Esophagus squamous epithelium (tissue), 5 donors: ENCODE measurements at places on chromosomes 13 and 19.
A peak's percentile ranks its signal among the peaks of the same experiment; 100 is the strongest.

GRCh38 chr13:24274452-24275021, 34.8 kb upstream of the C1QTNF9 start:
- DNase-seq, result no peak

- DNase-seq, result no peak
Observed at GRCh38 chr13:77831866-77832265, 86.8 kb downstream of the EDNRB start.

DNA sequence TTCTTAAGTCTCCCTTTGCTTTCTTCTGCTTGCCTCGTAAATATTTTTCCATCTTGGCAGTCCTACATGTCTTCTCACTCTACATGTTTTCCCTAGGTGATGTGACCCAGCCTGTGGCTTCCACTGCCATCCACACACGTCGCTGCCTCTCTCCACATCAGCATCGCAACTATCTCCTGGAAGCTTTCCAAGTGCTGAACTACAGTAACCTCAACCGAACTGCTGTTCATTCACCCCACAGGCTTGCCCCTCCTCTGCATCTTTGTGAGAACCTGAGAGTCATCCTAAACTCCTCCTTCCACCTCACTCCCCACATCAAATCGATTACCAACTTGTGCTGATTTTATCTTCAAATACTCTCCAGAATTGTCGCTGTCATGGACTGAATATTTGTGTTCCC, 41.2 kb upstream of the USPL1 start:
- DNase-seq, result no peak

DNA sequence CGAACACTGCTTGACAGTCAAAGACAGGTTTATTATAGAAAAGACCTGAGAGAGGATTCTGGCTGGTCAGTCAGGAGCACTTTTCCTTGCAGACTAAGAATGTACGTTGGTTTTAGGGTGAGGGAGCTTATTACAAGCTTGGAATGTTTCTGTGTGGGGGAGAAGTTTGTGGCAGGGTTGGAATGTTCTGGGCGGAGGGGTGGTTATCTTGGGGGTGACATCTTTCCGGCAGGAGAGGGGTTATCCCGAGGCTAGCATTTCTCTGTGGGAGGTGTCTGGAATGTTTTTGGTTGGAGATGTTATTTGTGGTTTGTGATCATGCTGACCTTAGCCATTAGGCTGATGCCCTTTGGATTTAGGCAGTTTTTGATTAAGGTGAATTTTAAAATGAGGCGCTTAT, 61.8 kb downstream of the ZNF136 start:
- DNase-seq, result no peak

- no peak for DNase-seq
Observed at GRCh38 chr13:45915686-45916439, 64.3 kb upstream of the SIAH3 start.

GRCh38 chr19:16118489-16119033, 6.9 kb downstream of the RAB8A start:
- DNase-seq, result peak; percentile 35

- no peak for DNase-seq
Observed at GRCh38 chr13:66618702-66619101, 611.4 kb downstream of the PCDH9 start.

DNA sequence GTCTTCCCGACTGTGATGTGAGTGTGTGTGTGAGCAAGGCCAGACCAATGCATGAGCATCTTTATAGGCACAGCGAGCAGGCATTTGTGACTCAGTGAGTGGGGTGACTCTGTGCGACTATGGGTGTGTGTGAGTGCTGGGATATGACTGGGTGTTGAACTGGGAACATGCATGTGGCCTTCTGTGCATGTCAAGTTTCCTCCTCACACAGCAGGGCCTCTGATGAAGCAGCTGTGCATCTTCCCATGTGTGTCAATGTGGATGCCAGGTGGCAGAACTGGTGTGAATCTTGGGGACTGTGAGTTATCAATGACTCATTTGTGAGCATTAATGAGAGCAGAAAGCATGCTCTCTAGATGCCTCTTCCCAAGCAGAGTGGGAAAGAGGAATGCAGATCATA, 12.1 kb upstream of the LGALS14 start:
- no peak for DNase-seq

DNA sequence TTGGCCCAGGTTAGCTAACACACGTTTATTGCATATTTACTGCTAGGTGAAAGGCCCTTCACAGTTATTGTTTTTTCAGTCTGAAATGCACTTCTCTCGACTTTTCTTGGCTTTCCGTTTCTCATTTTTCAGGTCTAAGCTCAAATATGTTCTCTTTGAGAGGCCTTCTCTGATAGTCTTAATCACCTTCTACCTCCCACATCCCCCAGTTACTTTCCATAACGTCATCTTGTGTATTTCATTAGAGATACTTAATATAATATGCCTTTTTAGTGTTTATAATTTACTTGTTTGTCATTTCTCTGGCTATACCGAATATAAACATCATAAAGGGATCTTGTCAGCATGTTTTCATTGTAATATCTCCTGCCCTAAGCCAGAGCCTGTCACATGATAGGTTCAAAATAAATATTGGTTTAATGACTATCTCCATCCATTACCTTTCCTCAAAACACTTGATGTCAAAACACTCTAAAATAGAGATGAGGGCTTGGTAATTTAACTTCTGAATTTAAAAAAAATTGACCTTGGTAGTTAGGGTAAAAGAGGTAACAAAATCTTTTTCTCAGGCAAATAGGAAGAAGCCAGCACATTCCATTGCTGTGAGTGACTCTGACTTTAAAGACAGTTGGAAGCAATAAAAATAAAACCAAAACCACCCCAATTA, 168.6 kb upstream of the RFC3 start:
- no peak for DNase-seq

DNA sequence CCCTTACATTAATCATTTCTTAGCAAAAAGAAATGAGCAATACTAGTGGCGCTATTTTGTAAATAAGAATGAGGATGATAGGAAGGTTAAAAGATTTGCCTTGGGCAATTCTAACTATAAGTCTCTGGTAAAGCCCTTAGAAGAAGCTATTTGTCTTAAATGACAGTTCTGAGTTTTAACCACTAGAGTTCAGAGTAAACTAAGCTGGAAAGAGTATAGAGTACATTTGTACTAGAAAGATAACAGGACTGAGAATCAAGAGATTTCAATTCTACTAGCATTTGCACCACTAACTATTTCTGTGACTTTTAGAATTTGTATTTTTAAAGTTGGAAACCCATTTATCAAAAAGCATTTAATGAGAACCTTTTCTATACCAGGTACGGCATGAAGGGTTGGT, 750.3 kb downstream of the OLFM4 start:
- DNase-seq, result no peak

GRCh38 chr13:88526853-88527215, 855.7 kb downstream of the SLITRK5 start:
- DNase-seq, result no peak

DNA sequence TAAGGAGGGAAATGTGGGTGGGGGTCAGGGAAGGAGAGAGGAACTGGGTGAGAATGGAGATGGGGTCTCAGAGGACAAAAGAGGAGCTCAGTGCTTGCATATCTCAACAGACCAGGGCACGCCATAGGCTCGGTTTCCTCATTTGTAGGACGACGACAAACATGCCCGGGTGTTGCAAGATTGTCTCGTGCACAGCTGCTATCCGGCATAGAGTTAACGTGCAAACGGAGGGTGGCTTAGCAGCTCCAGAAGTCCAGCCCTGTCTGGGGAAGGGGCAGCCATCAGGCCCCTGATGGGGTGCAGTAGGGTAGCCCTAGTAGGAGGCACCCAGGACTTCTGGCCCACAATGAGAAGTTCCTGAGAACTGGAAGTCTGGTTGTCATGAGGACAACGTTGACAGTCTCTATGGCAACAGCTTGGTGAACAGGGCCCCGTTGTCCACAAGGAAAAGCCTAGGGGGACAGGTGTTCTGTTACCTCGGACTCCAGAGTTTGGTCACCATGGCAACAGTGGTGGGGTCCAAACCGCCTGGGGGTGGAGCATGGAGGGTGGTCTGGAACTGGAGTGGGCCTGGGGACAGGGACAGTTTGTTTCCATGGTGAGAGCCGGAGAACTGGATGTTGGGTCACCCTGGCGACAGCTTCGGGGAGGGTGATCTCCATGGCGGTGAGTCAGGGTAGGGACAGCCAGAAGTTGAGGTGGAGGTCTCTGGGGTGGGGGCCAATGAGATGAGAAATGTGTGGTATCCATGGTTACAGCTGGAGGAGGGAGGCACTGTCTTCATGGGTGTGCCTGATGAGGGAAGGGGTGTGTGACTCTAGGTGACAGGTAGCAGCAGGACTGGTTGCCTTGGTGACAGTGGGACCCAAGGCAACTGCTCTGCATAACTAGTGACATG, 16.8 kb downstream of the TM6SF2 start:
- no peak for DNase-seq

- DNase-seq, result no peak
Observed at GRCh38 chr13:48580185-48580803, 47.4 kb upstream of the RCBTB2 start.

GRCh38 chr19:42143341-42144234, 11.3 kb upstream of the POU2F2 start:
- DNase-seq, result no peak

DNA sequence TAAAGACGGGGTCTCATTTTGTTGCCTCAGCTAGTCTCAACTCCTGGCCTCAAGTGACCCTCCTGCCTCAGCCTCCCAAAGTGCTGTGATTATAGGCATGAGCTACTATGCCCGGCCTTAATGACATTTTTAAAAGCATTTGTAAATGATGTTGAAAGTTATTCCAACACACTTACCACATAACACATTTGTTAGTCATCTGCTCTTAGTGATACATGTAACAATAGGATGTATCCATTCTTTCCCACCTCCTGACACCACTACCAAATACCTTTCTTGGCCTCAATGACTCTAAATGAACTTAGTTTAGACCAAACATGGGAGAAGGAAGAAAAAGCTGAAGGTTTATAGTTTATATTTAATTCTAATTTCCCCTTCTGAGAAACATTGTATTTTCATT, 59.8 kb upstream of the MEDAG start:
- DNase-seq, result no peak

DNA sequence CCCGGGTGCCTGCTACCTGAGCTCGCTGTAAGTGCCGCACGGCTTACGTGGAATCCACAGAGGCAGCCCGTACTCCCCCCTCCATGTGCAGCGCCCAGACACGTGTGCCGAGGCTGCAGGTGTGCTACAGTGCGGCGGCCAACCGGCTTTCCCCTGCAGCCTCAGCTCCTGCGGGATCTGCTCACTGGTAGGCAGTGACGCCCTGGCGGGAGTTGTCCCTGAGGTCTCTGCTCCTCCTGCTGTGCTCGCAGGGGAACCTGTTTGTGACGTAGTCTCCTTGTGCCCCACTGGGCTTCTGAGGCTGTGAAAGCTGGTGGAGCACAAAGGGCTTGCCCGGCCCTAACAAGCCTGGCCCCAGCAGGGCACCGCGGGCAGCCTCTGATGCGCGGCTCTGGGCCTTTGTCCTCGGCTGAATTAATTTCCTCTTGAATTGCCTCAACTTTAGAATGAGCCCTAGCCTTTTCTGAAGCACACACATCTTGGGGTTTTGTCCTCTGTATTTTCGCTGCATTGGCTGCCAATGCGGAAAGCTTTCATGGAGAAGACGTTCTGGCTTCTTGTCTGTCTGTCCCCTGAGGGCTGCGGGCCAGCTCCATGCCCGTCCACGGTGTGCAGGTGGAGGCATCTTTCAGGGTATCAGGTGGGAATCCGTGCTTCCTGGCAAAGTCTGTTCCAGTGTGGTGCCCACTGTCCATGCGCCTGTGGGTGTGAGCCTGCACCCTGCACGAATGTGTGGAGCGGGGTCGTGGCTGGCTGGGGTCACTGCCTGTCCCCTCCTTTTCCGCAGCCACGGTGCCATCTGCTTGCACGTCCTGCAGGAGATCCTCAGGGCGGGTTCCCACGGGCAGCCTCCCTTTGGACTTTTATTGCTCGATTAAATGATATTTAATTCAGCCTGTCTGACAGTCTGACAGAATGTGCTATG, 77.3 kb upstream of the MCF2L start:
- no peak for DNase-seq

- no peak for DNase-seq
Observed at GRCh38 chr19:34504273-34504808, 22.8 kb downstream of the WTIP start.

GRCh38 chr13:79194272-79194671, 211.8 kb downstream of the RBM26 start:
- no peak for DNase-seq

DNA sequence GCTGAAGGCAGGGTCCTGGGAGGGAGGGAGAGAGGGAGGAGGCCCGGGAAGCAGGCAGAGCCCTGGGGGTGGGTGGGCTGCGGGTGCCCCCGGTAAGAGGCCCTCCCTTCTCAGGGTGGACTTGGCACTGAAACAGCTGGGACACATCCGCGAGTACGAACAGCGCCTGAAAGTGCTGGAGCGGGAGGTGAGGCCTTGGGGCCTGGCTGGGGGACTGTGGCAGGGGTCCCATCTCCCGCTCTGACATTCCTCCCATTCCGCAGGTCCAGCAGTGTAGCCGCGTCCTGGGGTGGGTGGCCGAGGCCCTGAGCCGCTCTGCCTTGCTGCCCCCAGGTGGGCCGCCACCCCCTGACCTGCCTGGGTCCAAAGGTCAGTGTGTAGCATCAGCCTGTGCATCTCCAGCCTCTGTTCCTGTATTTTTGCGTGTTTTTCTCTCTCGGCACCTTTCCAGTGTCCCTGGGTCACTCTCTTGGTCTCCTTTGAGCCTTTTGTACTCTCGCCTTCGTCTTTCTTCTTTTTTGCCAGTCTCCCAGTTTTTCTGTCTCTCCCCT, 53.4 kb downstream of the TRPM4 start:
- no peak for DNase-seq

- DNase-seq, result no peak
Observed at GRCh38 chr19:42249769-42250168, 5.2 kb downstream of the ERF start.

- DNase-seq, result no peak
Observed at GRCh38 chr13:20679879-20680278, 23.6 kb upstream of the IL17D start.

DNA sequence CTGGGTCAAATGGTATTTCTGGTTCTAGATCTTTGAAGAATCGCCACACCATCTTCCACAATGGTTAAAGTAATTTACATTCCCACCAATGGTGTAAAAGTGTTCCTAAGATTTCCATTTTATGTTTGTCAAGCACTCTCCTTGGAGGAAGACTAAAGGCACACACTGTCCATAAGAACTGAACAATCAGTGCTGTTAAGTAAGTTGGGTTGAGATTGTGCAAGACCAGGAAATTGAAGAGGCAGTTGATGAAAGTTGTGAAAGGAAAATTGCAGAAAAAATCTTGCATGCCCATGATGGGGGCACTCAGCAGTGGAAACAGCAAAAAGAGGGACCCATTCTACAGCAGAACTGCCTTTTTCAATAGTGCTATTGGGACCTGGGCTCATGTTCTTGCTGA, 323.6 kb downstream of the DLEU7 start:
- DNase-seq, result no peak
